ENCODE measurements at places on chromosomes 1 and 21. TPM values are rescaled to one million over a fixed set of nuclear protein-coding genes. Genes with fewer than 3 reads are reported as not detected.

Gene GRIK3
- not detected for total RNA-seq

Gene HOOK1
- total RNA-seq, result not detected

Gene PADI2
- total RNA-seq, result 0.60 TPM

Gene IQCC
- 1.3 TPM for total RNA-seq

Gene KIF14
- 2.0 TPM for total RNA-seq

Gene ROR1
- 15.1 TPM for total RNA-seq

Gene COL8A2
- total RNA-seq, result 5.0 TPM

Gene DDR2
- 276 TPM for total RNA-seq

Gene LORICRIN
- total RNA-seq, result not detected

Gene CATSPER4
- not detected for total RNA-seq

Gene LENEP
- not detected for total RNA-seq

Gene COL6A2
- 474 TPM for total RNA-seq

Gene GJB3
- 0.75 TPM for total RNA-seq

Gene CHRNB2
- 0.23 TPM for total RNA-seq

Gene PM20D1
- not detected for total RNA-seq

Gene CD1E
- total RNA-seq, result not detected

Gene GATAD2B
- total RNA-seq, result 2.6 TPM

Gene PDE9A
- total RNA-seq, result 1.7 TPM

Gene TEDDM1
- total RNA-seq, result not detected

Gene IL22RA1
- not detected for total RNA-seq

Gene FGR
- not detected for total RNA-seq

Gene ST7L
- 8.8 TPM for total RNA-seq

Gene ERRFI1
- 14.9 TPM for total RNA-seq

Gene SMCP
- 0.35 TPM for total RNA-seq

Gene DCDC2B
- total RNA-seq, result not detected

Gene OR6N1
- total RNA-seq, result not detected

Gene SELL
- total RNA-seq, result not detected

Gene PGLYRP3
- not detected for total RNA-seq

Gene CBR1
- 134 TPM for total RNA-seq

Gene KRTAP6-2
- not detected for total RNA-seq

Gene MYBPH
- total RNA-seq, result 0.35 TPM

Gene CASZ1
- total RNA-seq, result not detected

Gene TFF2
- not detected for total RNA-seq

Gene MSH4
- total RNA-seq, result 0.35 TPM

Gene RGSL1
- total RNA-seq, result not detected

Gene ADAMTS4
- 4.9 TPM for total RNA-seq

Gene EDN2
- total RNA-seq, result not detected

Gene EFNA3
- total RNA-seq, result 0.90 TPM

Gene SOX13
- 6.5 TPM for total RNA-seq

Gene TMIGD3
- not detected for total RNA-seq

Gene ZBTB37
- total RNA-seq, result 4.7 TPM

Gene PROX1
- total RNA-seq, result under 0.01 TPM

Gene TDRD5
- total RNA-seq, result not detected

Gene SARS1
- total RNA-seq, result 296 TPM

Gene SPRR2B
- not detected for total RNA-seq

Gene CYP2J2
- not detected for total RNA-seq

Gene AURKAIP1
- total RNA-seq, result 51.0 TPM

Data from smooth muscle cell of the coronary artery (primary cell).